ENCODE measurements at places on chromosomes 2 and 18.

DNA sequence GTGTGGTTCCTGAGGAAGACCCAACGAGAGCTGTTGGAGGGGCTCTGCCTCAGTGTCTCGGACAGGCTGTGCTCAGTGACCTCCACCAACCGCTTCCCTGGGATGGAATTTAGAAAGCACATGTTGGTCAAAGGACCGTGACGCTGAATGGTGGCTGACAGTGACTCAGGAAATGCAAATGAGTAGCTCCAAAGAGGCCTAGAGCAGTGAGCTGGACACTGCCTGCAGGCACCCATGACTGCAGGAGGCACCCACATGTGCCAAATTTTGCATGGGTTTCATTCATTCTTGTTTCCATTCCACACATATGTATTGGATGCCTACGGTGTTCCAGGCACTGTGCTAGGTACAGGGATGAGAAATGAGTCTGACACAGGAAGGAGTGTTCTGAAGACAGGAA, 46.4 kb downstream of the ACKR3 start:
- DNase-seq = no peak

DNA sequence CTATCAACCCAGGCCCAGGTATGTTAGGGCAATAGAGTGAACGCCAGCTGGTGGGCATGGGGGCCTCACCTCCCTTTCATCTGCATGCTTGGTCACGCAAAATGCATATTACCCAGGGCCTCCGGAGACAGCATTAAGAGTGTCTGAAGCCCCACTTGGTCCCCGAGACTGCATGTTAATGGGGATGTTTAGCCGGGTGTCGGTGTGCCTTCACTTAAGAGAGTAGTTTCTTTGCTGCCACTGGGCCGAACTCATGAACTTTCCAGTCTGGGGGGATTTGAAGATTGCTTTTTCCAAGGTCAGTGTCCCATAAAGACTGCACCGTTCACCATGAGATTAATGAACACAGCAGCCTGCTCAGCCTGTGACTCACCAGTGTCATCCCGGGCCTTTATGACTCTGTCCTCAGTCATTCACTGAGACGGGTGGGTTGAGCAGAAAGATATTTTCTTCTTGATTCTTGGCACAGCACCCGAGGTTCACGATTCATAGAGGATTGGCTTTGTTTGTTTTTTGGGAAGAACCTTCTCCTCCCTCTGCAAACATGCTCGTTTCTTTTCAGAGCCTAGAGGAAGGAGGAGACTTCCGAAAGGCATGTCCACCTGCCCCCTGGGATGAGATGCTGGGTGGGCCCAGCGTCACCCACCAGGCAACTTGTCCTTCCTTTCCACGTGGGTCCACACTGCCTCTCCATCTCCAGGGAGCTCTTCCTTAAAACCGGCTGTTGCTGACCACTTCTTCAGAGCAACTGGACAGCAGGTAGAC, 199.1 kb downstream of the GLI2 start:
- DNase-seq = no peak

GRCh38 chr18:49006641-49007454, 56.1 kb upstream of the SMAD7 start:
- DNase-seq = no peak

DNA sequence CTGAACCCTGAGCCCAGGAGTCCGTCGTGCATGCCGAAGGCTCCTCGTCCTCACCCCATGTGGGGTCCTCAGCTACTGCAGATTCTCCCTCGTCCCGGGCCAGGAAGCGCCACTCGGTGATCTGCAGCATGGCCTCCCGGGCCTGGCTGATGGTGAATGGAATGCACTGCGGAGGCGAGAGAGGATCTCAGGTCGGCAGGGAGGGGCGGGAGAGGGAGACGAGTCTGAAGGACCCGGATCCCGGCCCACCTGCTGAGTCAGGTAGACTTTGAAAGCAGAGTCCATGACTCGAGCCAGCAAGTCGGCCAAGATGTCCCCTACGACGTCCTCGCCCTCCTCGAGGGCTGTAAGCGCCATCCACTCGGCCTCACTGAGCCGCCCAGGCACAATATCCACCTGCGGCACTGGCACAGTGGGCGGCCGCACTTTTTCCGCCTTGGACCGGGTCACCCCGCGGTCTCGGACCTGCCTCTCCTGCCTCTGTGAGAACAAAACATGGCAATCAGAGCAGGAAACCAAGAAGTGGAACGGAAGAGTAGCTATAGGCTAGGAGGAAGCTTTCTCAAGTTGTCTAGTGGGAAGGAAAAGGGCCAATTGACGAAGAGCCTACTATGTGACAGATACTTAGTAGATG, 5.5 kb downstream of the C2orf81 start:
- DNase-seq = peak; percentile 62
